ENCODE measurements at places on chromosomes 3 and 15. TPM values are rescaled to one million over a fixed set of nuclear protein-coding genes. Genes with fewer than 3 reads are reported as not detected.
A peak's percentile ranks its signal among the peaks of the same experiment; 100 is the strongest.

DNA sequence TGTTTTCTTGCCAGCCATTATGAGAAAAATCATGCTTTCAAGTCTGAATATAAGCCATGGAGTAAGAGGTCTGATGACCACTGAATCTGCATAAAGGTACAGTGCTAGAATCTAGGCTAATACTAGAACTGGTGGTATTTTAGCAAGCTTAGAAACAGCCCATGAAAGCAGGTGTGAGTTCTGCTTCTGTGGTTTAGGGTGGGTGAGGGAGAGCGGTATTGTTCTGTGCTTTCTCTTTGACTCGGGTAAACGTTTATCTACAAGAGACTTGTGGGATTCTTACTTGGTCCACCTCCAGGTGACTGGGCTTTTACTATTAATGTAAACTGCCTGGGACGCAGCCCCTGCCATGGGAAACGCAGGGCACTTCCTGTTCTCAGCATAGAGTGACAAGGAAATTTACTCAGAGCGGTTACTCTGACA lies 55.2 kb downstream of the PGPEP1L start:
- no peak for DNase-seq
- H3K36me3 ChIP-seq, result peaks cover 40% of the 10 kb centered on the region
- H3K4me1 ChIP-seq, result peaks cover 35% of the 10 kb centered on the region

DNA sequence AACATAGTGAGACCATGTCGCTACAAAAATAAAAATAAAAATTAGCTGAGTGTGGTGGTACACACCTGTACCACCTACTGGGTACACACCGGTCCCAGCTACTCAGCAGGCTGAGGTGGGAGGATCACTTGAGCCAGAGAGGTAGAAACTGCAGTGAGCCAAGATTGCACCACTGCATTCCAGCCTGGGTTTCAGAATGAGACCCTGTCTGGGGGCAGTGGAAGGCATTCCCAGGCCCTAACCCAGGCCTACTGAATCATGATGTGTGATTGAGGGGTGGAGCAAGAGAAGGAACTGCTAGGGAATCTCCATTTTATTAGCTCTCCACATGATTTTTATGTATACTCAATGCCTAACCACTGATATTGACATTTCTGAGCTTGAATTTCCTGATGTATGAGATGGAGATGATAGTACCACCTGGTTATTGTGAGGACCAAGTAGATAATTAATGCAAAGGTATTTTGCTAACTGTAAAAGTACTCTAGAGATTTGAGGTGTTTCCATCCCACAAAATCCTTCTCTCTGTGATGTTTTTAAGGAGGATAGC lies 169.5 kb upstream of the UMPS start:
- no peak for DNase-seq
- no peak overlapping the region for H3K4me3 ChIP-seq
- no peak overlapping the region for H3K27ac ChIP-seq

Gene CAND2
- total RNA-seq, result 7.1 TPM

Gene PXYLP1
- 22.7 TPM for total RNA-seq

Gene SNTN
- total RNA-seq, result not detected

Gene RAD54L2
- 25.1 TPM for total RNA-seq

GRCh38 chr3:194273743-194274310 lies 77.3 kb downstream of the CPN2 start:
- no peaks in the 10 kb centered on the region for H3K27me3 ChIP-seq
- no peaks in the 10 kb centered on the region for H3K36me3 ChIP-seq
- H3K27ac ChIP-seq, result peak overlapping the region; percentile 88

DNA sequence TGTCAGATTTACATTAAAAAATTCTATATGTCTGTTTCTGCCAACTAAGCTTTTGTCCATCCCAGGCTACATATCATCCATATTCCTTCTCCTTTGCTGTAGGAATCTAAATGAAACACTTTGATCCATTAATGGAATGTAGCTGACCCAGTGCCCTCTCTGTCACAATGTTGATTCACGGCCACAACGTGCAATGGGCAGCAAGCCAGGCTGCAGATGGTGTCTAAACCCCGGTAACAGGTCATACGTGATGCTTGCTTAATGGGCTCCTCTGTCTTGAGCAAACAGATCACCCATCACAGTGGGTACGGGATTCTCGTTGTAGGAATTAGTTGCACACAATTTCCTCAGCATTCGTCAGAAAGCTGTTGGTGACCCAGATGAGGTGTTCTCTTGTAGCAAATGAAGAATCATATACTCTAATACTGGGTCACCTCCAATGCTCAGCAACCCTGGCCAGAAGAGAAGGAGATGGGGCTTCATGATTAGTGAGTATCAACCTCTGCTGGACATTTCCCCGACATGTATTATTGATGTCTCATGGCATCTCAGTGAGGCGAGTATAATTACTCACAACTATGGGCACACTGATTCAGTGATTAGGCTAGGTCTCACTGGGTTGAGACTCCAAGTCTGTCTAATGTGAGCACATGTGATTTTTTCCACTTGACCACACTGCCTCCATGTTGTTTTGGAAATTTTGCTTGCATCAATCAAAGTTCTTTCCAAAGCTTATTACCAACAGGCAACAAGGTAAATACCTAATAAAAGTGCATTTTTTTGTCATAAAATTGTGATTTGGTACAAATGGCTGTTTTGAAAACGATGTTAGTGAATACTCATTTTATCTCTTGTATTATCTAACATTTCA lies 12.9 kb upstream of the DCBLD2 start:
- H3K4me1 ChIP-seq, result peaks cover 6% of the 10 kb centered on the region
- no peak overlapping the region for H3K27ac ChIP-seq
- H3K36me3 ChIP-seq, result no peaks in the 10 kb centered on the region
- H3K4me3 ChIP-seq, result no peak overlapping the region

DNA sequence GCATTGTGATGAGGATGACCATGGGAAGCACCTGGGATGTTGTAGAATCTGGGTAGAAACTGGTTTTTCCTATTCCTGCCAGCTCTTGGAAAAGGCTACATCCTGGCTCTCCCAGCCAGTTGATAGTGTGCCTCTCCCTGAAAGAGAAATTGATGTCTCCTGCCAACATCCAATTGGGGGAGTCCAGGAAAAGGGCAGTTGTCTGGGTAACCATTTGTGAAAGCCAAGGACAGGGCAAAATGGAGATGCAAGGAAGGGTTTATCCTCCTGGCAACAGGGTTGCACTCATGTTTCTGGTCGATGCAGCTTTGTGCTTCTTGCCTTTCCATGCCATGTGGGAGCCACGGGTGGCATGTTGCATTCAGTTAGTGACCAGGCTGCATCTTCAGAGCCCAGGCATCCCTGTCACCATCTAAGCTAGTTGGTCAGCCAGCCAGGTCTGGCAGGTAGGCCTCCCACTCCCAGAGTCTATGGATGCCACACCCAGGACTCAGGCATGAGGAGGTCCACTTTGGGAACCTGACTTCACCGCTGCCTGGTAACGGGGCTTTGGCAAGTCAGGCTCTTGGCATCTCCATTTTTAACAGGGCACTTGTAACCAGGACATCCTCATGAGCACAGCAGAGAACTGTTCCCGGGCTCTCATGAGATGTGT lies 153.5 kb downstream of the DNAJB8 start:
- DNase-seq, result no peak
- no peaks in the 10 kb centered on the region for H3K36me3 ChIP-seq
- H3K27ac ChIP-seq, result no peak overlapping the region
- no peaks in the 10 kb centered on the region for H3K27me3 ChIP-seq
- no peaks in the 10 kb centered on the region for H3K4me1 ChIP-seq
- H3K4me3 ChIP-seq, result no peak overlapping the region

DNA sequence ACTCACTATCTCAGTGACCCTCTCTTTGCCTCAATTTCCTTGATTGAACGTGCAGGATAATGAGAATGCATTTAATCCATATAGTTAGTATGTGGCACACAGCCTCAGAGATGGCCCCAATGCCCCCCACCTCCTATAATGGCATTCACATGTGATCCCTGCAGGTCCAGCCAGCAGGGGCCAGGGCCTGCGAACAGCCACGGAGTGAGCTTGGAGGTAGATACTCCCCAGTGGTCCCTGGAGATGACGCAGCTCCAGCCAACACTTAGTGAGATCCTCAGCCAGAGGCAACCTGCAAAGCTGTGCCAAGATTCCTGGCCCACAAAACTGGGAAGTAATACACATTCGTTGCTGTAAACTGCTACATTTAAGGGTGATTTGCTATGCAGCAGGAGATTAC lies 184.9 kb upstream of the NSMCE3 start:
- no peak overlapping the region for H3K27ac ChIP-seq
- no peak for DNase-seq
- H3K27me3 ChIP-seq, result peaks cover 6% of the 10 kb centered on the region

Gene SLC38A3
- total RNA-seq, result not detected

GRCh38 chr15:83283138-83283812 lies 1.2 kb downstream of the BNC1 start:
- no peaks in the 10 kb centered on the region for H3K36me3 ChIP-seq
- no peak for DNase-seq
- peaks cover 9% of the 10 kb centered on the region for H3K4me1 ChIP-seq
- H3K4me3 ChIP-seq, result no peak overlapping the region
- H3K27ac ChIP-seq, result no peak overlapping the region

DNA sequence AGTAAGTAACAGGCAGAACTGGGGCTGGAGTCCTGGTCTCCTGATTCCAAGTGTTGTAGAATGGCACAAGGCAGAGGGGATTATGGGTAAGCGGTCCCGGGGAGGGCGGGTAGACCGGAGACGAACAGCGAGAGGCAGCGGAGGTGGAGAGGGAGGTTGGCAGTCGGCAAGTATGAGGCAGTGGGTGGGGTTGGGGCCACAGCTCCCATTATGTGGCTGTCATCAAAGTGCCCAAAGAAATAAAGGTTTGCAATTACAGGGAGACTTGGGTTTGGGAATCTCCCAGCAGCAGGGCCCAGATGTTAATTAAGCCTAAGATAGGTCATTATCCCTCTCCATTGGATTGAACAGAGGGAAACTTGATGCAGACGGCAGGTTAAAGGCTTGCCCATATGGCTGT lies 16.9 kb downstream of the FAM43A start:
- H3K27ac ChIP-seq, result no peak overlapping the region
- no peaks in the 10 kb centered on the region for H3K4me1 ChIP-seq
- no peaks in the 10 kb centered on the region for H3K36me3 ChIP-seq
- H3K4me3 ChIP-seq, result no peak overlapping the region
- DNase-seq, result no peak

GRCh38 chr15:84142888-84143337 lies 92.7 kb upstream of the GOLGA6L4 start:
- no peak overlapping the region for H3K4me3 ChIP-seq
- H3K27ac ChIP-seq, result no peak overlapping the region
- H3K36me3 ChIP-seq, result no peaks in the 10 kb centered on the region
- H3K4me1 ChIP-seq, result no peaks in the 10 kb centered on the region

Gene ACSBG1
- total RNA-seq, result 42.3 TPM

GRCh38 chr3:17179381-17180205 lies 294.8 kb downstream of the PLCL2 start:
- no peak for DNase-seq
- no peak overlapping the region for H3K27ac ChIP-seq
- H3K27me3 ChIP-seq, result no peaks in the 10 kb centered on the region
- H3K36me3 ChIP-seq, result no peaks in the 10 kb centered on the region

Gene GNAT1
- not detected for total RNA-seq

Gene AP3B2
- total RNA-seq, result 3.2 TPM

DNA sequence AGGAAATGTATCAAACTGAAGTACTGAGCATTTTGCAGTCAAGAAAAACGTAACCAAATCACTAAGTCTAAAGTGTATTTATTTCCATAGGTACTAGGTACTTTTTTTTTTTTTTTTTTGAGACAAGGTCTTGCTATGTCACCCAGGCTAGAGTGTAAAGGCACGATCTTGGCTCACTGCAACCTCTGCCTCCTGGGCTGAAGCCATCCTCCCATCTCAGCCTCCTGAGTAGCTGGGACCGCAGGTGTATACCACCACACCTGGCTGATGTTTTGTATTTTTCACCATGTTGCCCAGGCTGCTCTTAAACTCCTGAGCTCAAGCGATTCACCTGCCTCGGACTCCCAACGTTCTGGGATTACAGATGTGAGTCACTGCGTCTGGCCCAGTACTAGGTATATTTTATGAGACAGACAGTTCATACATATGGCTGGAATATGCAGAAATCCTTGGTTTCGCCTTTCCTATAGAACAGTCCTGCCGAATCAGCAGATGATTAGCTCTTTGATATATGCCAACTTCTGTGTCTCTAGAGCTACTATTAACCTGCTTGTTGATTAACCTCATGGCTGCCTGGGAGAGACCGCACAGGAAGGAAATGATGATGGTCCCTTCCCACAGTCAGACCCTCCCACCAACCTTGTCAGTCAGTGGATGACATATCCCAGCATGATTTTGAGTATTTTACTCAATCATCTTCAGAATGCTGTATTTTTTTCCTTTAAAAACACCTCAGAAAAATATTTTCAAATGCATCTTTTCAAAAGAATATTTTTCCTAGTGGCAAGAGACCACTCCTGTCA lies 32.3 kb downstream of the TMOD3 start:
- H3K27me3 ChIP-seq, result no peaks in the 10 kb centered on the region
- H3K36me3 ChIP-seq, result peaks cover 13% of the 10 kb centered on the region
- H3K27ac ChIP-seq, result no peak overlapping the region
- no peak for DNase-seq
- no peaks in the 10 kb centered on the region for H3K4me1 ChIP-seq

DNA sequence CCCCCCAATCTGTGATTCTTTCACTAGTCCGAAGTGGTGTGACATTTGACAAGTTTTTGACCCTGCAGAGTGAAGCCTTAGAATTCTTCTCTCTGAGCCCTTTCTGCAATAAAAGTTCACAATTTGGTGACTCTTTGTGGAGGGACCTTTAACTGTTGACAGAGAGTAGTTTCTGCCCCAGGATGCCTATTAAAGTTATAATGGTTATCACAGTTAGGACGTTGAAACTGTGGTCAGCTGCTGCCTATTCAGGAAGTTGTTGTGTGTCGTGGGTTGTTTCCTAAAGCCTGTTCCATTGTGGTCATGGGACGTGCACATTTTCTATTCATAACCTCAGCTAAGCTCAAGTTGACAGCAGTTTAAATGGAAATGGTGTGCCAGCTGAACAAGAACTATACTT lies 274.5 kb downstream of the NEK10 start:
- DNase-seq, result no peak
- no peak overlapping the region for H3K27ac ChIP-seq
- no peaks in the 10 kb centered on the region for H3K27me3 ChIP-seq
- H3K4me1 ChIP-seq, result no peaks in the 10 kb centered on the region

Measured in adrenal gland (tissue), 19 donors.